ENCODE measurements at places on chromosomes 1 and 21.

GRCh38 chr21:41650526-41651145 is 116.2 kb downstream of the RIPK4 start:
- no peak for DNase-seq

DNA sequence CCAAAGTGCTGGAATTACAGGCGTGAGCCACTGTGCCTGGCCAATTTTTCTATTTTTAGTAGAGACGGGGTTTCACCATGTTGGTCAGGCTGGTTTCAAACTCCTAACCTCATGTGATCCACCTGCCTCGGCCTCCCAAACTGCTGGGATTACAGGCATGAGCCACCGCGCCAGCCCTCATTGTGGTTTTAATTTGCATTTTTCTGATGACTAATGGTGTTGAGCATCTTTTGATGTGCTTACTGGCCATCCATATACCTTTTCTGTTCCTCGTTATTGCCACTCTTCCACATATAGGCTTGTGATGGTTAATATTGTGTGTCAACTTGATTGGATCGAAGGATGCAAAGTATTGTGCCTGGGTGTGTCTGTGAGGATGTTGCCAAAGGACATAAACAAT is 17.4 kb upstream of the ENAH start:
- no peak for DNase-seq

- no peak for DNase-seq
Observed at GRCh38 chr1:39328095-39328494, 123.6 kb downstream of the MACF1 start.

DNA sequence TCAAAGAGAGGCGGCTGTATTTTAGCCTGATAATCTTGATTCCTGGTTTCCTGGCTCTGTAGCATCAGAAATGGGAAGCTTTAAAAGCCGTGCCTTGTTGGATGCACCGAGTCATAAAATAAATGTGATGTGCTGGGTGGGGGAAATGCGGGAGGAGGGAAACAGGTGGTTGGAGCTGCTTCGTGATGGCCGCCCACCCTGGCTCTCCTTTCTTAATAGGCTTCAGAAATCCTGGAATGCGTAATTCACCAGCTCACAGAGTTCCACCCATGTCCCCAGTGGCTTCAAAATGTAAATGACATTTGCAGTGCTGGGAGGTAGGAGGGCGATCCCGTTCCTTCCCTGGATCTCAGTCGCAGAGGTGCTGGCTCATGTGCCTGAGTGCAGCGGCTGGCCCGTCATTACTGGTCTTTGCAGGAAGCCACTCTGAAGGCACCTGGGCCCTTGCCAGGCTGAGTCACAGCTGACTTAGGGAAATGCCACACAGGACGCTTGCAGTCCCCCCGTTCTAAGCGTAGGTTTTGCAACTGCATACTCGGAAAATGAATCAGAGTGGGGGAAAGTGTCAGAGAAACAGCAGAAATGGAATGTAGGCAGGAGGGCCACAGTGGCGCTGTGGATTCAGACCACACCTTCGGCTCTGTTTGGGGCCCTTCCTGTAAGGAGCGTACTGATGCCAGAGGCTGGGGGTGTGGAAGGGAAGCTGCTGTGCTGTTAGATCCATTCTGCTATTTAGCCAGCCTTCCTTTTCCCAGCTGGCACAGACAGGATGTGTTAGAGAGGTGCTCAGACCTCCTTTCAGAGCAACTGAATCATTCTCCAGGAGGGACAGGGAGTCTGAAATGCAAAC is 37.6 kb downstream of the GALNT2 start:
- DNase-seq, result peak; percentile 91

GRCh38 chr1:63142001-63142400 is 180.4 kb upstream of the FOXD3 start:
- no peak for DNase-seq

DNA sequence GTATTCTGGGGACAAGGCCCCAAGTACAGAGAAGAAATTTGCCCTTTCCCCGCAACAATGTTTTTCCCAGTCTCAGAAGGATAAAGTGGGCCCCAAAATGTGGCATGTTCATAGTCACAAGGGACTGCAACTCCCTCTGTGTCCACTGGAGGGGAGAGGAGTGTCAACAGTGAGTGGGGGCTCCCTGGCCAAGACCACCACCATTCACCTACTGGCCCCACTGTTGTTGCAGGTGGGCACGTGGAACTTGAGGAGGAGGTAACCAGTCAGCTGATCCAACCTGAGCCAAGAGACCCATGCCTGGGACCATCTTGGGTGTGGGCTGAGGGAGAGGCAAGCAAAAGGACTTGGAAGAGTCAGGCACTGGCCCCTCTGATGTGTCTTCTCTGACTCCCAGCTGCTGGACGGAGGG is 777 bp downstream of the NUDT17 start:
- DNase-seq, result peak; percentile 61

- no peak for DNase-seq
Observed at GRCh38 chr1:33814166-33814565, 49.7 kb upstream of the HMGB4 start.

DNA sequence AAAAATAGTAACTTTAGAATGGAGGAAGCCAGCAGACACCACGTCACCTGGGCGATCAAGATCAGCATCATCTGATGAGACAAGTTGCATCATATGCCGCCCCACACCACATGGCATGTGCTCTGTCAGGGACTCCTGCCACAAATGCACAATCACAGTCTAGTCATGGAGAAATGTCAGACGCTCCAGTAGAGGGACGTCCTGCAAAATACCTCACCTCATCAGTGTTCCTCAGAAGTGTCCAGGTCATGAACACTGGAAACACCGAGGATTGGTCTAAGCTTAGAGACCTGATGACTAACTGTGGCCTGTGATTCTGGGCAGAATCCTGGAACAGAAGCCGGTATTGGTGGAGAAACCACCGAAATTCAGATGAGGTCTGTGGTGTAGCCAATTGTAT is 14.3 kb downstream of the ADARB1 start:
- peak; percentile 41 for DNase-seq

- DNase-seq, result no peak
Observed at GRCh38 chr1:178918955-178919354, 48.1 kb upstream of the ANGPTL1 start.

DNA sequence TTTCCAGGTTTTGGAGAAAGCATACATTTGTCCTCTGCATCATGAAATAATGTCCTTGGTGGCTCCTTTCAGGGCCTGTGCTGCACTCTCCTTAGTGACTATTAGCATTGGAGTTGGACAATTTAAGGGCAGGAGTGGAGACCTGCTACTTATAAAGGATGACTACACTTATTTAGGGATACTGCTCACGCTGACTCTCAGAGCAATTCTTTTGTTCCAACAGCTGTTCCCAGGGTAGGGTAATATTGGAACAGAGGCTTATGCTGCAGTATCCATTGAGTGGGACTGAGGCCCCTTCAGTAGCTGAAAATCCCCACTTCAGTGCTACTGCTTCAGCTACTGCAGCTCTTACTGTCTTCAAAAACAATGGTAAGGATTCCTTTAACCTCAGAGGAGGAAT is 84.6 kb downstream of the GPR88 start:
- DNase-seq, result no peak

DNA sequence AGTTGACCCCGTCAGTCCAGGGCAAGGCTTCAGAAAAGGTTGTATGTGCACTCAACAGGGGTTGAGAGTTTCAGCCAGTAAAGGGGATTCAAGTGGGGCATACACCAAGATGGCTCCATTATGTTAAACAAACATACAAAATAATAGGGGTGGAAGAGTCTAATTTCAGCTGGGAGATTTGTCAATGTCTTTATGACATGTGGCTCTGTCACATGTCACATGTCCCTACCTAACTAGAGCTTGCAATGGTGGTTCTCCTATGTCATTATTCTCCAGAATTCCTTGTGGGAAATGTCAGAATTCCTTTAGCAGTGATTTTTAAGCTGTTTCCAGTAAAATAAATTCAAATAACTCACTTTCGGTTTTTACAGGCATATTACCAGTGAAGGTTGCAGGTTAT is 392.0 kb upstream of the ADGRL4 start:
- DNase-seq, result no peak

DNA sequence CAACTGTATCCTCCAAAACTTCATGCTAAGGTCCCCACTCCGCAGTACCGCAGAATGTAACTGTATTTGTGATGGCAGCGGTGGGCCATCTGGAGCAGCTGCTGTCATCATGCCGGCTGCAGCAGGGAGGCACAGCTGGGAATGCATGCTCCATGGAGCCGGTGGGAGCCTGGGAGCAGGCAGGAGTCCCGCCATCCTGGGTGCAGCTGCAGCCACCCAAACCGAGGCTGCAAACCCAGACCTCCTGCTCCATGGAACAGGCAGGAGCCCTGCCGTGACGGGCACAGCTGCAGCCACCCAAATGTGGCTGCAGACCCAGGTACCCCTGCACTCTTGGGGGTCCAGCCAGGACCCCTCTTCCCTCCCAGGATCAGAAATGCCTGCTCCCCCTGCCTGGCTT is 80.3 kb downstream of the SCMH1 start:
- no peak for DNase-seq

GRCh38 chr1:61343734-61344420 is 261.5 kb downstream of the NFIA start:
- no peak for DNase-seq

DNA sequence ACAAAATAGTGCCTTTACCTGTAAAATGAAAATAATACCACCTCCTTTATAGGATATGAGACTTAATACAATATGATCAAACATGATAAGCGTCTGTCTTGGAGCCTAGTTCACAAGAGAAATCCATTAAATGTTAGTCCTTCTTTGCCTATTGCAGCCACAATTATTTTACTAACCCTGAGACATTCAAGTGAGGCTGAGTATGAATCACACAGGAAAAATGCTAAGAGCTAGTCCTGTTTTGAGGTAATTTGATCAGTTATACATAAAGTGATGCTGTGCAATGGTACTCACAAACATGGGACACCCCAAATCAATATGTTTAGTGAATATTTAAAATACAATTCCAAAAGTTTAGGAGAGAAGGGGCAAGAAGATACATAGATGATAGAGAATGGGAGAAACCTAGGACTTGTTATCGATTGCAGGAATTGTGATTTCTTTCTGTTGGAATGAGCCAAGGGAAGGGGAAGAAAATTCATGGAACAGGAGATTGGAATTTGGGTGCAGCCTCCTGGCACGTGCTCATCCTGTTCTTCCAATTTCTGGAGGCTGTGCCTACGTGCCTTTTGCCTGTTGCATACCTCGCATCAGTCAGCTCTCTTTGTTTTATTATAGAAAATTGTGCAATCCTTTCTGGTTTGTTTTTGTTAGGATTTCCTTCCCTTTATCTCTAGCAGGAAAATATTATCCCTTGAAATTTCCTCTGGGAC is 39.9 kb upstream of the BACH1 start:
- DNase-seq, result no peak

DNA sequence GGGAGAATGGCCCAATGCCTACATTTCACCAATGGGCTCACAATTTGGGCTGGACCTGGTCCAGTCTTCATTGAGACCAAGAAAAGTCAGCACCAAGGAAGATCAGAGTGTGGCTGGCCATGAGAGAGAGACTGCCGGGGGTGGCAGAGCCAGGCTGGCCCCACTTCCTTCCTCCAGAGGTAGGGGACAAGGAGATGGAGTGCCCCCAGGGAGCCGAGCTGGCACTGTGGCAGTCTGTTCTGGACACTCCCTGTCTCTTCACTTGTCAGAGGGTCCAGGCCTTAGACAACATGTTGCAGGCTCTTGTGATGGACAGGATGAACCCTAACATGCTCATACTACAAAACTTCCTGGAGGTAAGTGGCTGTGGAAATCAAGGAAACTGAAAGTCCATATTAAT is 27.7 kb downstream of the INAVA start:
- peak; percentile 15 for DNase-seq

DNA sequence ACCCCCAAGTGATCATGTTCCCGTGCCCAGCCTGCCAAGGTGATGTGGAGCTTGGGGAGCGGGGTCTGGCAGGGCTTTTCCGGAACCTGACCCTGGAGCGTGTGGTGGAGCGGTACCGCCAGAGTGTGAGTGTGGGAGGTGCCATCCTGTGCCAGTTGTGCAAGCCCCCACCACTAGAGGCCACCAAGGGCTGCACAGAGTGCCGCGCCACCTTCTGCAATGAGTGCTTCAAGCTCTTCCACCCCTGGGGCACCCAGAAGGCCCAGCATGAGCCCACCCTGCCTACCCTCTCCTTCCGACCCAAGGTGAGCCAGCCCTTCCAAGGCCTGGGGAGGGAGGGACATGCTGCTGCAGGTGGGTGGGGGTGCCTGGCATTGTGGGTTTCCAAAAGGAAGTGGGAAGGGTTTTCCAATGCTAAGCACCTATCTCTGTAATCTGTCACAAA is 2.3 kb downstream of the TRIM46 start:
- peak; percentile 56 for DNase-seq

GRCh38 chr1:241894016-241894415 is 46.0 kb downstream of the EXO1 start:
- DNase-seq, result no peak

DNA sequence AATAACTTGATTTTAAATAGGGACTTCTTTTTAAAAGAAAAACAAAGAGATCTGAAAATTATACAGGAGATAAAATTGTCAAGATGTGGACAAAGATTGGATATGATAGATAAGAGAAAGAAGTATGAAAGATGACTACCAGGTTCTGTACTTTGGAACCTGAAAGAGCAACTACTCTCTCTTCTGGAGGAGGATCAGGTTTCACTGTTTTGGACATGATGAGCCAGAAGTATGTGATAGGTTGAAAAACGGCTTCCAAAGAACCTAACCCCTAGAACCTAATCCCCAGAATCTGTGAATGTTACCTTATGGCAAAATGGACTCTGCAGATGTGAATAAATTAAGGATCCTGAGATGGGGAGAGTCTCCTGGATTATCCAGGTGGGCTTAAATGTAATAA is 26.2 kb downstream of the RSBN1 start:
- no peak for DNase-seq

- DNase-seq, result no peak
Observed at GRCh38 chr1:215079456-215079855, 3.1 kb upstream of the KCNK2 start.

GRCh38 chr21:28482657-28483056 is 510.0 kb downstream of the LTN1 start:
- no peak for DNase-seq

- DNase-seq, result no peak
Observed at GRCh38 chr1:95002540-95003432, 70.0 kb downstream of the ALG14 start.

- DNase-seq, result no peak
Observed at GRCh38 chr1:150012611-150013010, 2.1 kb upstream of the OTUD7B start.

DNA sequence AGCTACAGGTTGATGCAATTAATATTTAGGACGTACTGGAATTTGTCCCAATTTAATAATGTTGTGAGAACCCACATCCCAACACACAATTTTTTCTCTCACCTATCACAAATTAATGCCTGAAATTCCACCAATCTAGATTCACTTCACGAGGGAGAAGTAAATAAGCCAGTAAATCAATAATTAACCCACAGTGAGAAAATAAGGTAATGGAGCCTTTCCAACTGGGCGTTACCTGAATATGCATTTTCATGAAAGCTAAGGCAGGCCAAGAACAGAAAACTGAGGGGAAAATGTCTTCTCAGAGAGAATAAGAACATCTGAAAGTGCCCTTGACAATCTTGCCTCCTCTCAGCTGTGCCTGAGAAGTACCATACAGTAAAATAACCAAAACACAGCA is 240.8 kb upstream of the NR5A2 start:
- DNase-seq, result no peak

GRCh38 chr1:180586671-180587155 is 27.9 kb downstream of the OVAAL start:
- DNase-seq, result no peak
